ENCODE measurements at places on chromosomes 7 and 10.

GRCh38 chr7:84157171-84157570, 37.4 kb downstream of the SEMA3A start:
- no peak for DNase-seq

DNA sequence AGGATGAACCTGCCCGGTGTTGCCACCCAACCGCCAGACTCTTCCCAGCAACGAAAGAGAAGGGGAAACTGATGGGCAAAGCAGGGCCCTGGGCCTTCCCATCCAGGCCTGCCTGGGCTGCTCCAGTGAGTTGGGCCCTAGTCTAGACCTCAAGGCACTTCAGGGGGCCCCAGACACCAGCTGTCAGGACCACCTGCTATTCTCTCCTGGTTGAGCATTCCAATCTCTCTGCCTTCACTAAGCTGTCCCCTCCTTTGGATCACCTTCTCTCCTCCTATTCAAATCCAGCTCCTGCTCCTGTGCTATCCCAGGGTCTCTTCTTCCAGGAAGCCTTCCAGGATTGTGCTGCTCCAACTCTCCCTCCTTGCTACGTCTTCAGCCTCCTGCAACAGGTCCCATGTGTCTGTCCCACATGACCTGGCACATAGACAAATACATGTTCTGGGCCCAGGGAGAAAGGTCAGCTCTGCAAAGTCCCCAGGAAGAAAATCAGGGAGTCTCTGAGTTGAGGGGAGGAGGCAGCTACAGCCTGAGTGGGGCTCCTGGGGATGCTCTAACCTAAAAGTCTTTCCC, 3.1 kb downstream of the STX1A start:
- no peak for DNase-seq

GRCh38 chr7:3655635-3656034, 354.6 kb downstream of the SDK1 start:
- DNase-seq, result no peak

DNA sequence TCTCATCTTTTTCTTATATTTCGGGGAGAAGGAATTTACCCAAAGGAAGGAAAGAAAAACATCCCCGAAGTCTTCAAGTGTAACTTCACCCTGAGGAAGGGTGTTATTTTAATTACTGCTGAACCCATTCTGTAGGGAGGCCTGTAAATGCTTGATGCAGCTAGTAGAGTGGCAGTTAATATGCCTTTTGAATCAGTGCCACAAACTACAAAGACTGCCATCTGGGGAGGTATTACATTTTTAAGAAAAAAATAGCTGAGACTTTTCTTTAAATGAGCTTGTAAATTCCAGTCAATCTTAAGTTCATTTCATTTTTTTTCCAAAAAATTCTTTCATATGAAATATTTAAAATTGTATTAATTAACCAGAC, 233.1 kb upstream of the FERD3L start:
- DNase-seq, result no peak

GRCh38 chr7:81008901-81009300, 90.0 kb upstream of the SEMA3C start:
- no peak for DNase-seq

DNA sequence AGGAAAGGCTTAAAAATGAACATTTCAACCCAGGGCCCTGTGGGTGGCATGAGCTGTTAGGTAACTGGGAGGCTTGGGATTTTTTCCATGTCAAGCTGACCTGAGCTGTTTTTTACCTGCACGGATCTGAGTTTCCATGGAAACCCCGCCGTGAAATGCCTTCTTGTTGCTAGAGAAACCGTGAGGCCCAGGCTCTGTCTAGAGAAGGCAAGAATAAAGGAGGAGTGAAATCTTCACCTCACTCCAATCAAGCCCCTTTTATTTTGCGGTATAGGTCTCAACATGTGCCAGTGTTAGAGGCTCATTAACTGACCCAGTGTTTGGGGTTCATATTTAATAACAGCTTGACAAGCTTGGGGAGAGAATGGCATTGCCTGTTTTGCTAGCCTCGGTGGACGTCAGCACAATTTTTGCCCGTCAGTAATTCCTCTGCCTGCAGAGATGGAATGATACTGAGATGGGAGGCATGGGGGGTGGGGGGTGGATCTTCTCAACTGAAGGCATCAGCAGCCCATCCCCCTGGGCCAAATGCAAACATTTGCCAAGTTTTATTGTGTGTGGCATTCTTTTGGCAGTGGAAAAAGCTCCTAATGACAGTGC, 48.9 kb upstream of the PDCD4 start:
- no peak for DNase-seq

Measured in SK-N-DZ (cell line).